ENCODE measurements at places on chromosomes 7 and 10. TPM values are rescaled to one million over a fixed set of nuclear protein-coding genes. Genes with fewer than 3 reads are reported as not detected.

GRCh38 chr7:27203365-27203953 is 3.6 kb upstream of the HOXA13 start:
- no peak for DNase-seq

- DNase-seq: no peak
Measured at GRCh38 chr10:29839826-29840515, 205.2 kb upstream of the SVIL start.

DNA sequence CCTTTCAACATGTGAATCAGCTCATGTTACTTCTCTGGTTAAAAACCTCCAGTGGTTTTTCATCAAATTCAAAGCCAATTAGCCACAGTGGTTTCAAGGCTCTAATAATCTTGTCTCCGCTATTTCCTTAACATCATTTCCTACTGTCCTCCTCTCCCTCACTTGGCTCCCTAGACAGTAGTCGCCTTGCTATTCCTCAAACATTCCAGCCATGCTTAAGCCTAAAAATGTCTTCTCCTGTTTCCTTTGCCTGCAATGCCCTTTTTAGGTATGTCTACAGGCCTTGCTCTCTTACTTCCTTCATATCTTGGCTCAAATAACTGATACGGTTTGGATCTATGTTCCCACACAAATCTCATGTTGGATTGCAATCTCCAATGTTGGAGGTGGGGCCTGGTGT is 779.4 kb upstream of the LRRN3 start:
- no peak for DNase-seq

- DNase-seq: no peak
Measured at GRCh38 chr7:137642031-137642430, 204.7 kb downstream of the DGKI start.

DNA sequence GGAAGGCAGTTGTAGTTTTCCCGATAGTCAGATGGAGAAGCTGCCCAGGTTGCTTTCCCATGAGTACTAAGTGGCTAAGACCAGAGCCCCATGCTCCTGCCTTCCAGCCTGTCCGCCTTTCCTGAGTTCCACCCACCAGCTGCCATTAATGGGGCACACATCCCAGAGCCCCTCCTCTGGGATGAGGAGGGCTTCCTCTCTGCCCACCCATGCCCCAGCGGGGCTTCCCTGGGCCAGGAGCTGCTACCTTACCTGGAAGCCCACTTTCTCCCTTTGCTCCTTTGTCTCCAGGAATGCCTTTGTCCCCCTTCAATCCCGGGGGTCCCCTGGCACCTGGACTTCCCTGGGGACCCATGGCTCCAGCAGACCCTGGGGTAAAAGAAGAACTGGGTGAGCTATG is 7.8 kb downstream of the SFTPD start:
- DNase-seq: no peak

DNA sequence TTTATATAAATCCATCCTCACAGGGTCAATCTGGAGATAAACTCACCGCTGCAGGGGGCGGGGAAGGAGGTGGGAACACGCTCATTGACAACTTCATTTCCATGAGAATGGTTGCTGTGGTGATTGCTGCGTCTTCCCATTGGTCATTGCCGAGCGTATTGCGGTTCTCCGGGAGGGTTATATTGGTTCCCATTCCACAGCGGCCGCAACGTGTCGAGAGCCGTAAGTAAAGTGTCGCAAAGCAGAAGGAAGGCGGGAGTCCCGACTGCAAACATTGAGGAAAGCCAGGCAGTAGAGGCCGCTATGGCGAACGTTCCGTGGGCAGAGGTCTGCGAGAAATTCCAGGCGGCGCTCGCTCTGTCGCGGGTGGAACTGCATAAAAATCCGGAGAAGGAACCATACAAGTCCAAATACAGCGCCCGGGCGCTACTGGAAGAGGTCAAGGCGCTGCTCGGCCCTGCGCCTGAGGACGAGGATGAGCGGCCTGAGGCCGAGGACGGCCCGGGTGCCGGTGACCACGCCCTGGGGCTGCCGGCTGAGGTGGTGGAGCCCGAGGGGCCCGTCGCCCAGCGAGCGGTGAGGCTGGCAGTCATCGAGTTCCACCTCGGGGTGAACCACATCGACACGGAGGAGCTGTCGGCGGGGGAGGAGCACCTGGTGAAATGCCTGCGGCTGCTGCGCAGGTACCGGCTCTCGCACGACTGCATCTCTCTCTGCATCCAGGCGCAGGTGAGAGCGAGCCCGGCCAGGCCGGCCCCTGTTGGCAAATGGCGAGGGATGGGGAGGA is at the start of gene KIFBP:
KIFBP (plus strand) TSS at position 274 of the 787 bp plus-strand sequence; CDS start at position 304, 30 bp downstream.
- DNase-seq: peak; percentile 96

Gene KCNH2
- 97.3 TPM for total RNA-seq

Gene SBDS
- total RNA-seq: 210 TPM

Gene CALML3
- not detected for total RNA-seq

All from Right ventricle myocardium inferior (tissue), 1 donor.